ENCODE measurements at places on chromosomes 1 and 21. TPM values are rescaled to one million over a fixed set of nuclear protein-coding genes. Genes with fewer than 3 reads are reported as not detected.
A peak's percentile ranks its signal among the peaks of the same experiment; 100 is the strongest.

Gene SLC35E2B
- total RNA-seq = 55.4 TPM

GRCh38 chr21:31473685-31474345 lies 129.8 kb upstream of the TIAM1 start:
- no peak for DNase-seq

- DNase-seq = no peak
Observed at GRCh38 chr21:28794371-28794851, 198.3 kb downstream of the LTN1 start.

GRCh38 chr1:173870252-173871075 lies 2.3 kb downstream of the ZBTB37 start:
- DNase-seq = peak; percentile 21

Gene PLD5
- total RNA-seq = 11.0 TPM

Data from left lung (tissue), 14 donors.